Endothelial cell of coronary artery (primary cell): ENCODE measurements at places on chromosomes 12 and 14. TPM values are rescaled to one million over a fixed set of nuclear protein-coding genes. Genes with fewer than 3 reads are reported as not detected.

KRT7 gene
- total RNA-seq: 1,160 and 1,591 TPM in 2 replicates

WNT5B gene
- total RNA-seq: 0.27 and 8.4 TPM in 2 replicates

BDKRB1 gene
- total RNA-seq: not detected in 2 replicates

FSCB gene
- total RNA-seq: not detected in 2 replicates

CCDC197 gene
- not detected in 2 replicates for total RNA-seq

NAB2 gene
- total RNA-seq: 10.9 and 16.8 TPM in 2 replicates

KRT4 gene
- not detected in 2 replicates for total RNA-seq

TBC1D30 gene
- 10.1 and 13.6 TPM in 2 replicates for total RNA-seq

HNF1A gene
- not detected in 2 replicates for total RNA-seq

LMNTD1 gene
- 0.45 TPM in 1 of 2 replicates, not detected in the other for total RNA-seq

CFAP251 gene
- total RNA-seq: 1.1 and 2.7 TPM in 2 replicates

GMFB gene
- total RNA-seq: 54.3 and 55.0 TPM in 2 replicates

TAS2R42 gene
- not detected in 2 replicates for total RNA-seq

KLRD1 gene
- 0.09 TPM in 2 replicates for total RNA-seq
